GM23338 (cell line): ENCODE measurements at places on chromosomes 3 and 15. TPM values are rescaled to one million over a fixed set of nuclear protein-coding genes. Genes with fewer than 3 reads are reported as not detected.
A peak's percentile ranks its signal among the peaks of the same experiment; 100 is the strongest.

- no peak for DNase-seq
Observed at GRCh38 chr3:128994581-128995546, 988 bp upstream of the CFAP92 start.

Gene ADGRG7
- total RNA-seq: not detected in 2 replicates

Gene LXN
- 5.5 and 5.6 TPM in 2 replicates for total RNA-seq

- DNase-seq: peak; percentile 86
Observed at GRCh38 chr15:32029862-32030781, at the start of gene CHRNA7. CHRNA7 (plus strand) TSS chr15:32030515; CDS start chr15:32030595, 80 bp downstream.

Gene AGTR1
- 0.35 TPM in 1 of 2 replicates, not detected in the other for total RNA-seq

GRCh38 chr3:188149587-188149986 lies 4.4 kb upstream of the LPP start:
- DNase-seq: no peak

Gene SPSB4
- 20.1 and 25.9 TPM in 2 replicates for total RNA-seq

Gene LYZL4
- not detected in 2 replicates for total RNA-seq

DNA sequence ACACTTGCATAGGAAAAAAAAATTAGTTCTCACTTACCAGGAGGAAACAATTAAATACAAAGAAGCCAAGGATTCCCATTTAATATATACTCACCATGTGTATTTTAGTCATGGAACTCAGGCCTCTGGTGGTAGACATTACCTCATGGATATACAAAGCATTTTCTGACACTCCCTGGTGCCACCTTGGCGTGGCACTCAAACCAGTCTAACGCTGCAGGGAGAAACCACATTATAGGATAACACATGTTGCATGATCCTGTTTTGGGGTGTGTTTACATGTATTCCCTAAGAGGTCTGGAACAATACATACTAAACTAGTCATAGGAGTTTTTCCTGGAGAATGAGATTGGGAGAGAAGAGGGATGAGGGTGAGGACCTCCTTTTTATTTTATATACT lies 5.9 kb upstream of the RTF1 start:
- DNase-seq: no peak

Gene TUSC7
- not detected in 2 replicates for total RNA-seq

- DNase-seq: peak; percentile 58
Observed at GRCh38 chr3:182259579-182259978, 533.7 kb upstream of the ATP11B start.

DNA sequence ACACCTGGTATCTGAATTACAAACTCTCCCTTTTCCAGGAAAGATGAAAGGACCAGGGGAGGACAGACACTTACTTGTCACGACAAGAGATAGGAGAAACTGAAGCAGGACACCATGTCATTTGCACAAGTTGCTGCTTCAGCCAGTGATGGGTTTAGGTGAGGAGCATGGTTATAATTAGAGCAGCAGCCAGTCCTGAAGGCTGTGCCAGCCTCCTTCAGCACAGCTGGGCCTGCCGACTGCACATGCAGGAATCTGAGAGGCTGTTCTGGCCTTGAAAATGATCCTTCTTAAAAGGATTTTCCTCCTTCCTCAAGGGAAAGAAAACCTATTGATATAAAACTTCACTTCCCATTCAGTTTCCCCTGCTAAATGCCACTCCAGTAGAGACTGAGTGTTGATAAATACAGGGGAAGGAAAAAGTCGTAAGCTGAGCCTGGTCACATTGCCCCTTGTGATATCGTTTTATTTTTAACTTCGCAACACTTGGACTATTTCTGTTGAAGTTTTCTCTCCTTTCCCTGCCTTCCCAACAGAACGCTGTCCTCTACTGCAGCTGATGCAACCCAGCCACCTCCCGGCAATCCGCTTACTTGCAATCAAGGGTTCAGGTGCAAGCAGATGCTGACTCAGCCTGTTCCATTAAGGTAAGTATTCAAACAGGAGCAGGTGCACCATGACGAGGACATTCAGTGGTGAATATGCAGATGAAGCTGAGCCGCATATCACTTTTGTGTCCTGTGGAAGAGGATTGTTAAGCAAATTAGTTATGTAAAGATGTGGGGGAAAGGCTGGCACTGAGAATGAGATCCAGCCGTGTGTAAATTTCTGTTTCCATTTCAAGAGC lies at the start of gene FBXO40:
FBXO40 (plus strand) TSS at position 524 of the 847 bp plus-strand sequence. CDS start 27,197 bp downstream, outside the sequence.
- DNase-seq: peak; percentile 99

DNA sequence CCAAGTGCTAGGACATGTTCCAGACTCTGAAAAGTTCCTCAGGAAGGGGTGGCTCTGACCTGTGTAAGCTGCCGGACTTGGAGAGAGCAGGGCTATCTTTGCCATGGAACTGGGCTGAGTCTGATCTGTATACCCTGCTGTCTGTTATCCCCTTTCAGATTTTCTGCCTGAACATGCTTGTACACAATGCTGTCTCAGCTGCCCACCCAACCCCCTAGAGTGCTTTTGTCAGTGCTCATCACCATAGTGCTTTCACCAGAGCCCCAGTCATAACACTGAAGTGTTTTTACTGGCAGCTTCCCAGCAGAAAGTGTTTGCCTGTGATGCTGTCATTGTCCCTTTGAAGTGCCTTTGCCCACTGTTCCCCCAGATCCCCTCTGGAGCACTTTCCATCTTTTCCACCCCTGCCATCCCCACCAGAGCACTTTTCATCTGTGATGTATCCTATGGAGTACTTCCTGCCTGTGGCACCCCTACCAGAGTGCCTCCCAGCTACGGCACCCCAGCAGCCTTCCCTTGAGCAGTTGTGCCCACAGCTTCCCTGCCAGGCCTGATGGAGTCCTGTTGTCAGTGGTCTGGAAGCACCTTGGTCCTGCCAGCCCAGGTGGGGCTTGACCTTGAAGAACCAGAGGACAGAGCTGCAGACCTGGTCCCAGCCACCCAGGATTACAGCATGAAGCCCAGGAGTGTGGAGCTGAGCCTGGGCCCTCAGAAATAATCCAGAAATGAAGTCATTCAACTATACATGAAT lies 397.7 kb downstream of the DIPK2A start:
- DNase-seq: no peak

- DNase-seq: no peak
Observed at GRCh38 chr3:72247126-72247525, 462.2 kb upstream of the PROK2 start.

DNA sequence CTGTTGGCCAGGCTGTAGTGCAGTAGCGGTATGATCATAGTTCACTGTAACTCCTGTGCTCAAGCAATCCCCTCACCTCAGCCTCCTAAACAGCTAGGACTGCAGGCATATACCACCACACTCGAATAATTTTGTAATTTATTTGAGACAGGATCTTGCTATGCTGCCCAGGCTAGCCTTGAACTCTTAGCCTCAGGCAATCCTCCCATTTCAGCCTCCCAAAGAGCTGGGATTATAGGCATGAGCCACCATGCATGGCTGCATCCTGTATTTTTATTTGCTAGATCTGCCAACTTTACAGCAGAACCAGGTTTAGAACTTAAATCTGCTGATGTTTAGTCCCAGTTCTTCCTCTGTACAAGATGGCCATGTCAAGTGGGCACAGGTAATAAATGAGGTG lies 69.6 kb downstream of the ERC2 start:
- no peak for DNase-seq

DNA sequence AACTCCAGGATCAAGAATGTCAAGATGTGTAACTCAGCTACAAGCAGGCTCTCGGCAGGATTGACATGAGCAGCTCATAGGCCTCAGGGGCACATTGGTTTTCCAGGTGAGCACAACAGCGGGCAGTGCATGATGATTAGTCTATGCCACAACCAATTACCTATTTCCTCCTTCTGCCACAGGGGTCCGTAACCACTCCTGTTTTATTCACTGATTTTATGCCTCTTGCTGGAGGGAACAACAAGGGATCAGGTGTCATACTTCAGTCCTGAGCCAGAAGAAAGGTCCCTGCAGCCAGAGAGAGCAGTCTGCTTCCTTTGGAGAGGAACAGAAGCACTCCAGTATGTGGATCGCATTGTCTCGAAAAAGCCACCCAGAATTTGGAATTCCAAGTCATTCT lies 35.1 kb upstream of the PTPRG start:
- DNase-seq: no peak

- DNase-seq: peak; percentile 70
Observed at GRCh38 chr3:79517766-79518413, 249.9 kb downstream of the ROBO1 start.

Gene NR2E3
- total RNA-seq: 0.62 and 1.3 TPM in 2 replicates

DNA sequence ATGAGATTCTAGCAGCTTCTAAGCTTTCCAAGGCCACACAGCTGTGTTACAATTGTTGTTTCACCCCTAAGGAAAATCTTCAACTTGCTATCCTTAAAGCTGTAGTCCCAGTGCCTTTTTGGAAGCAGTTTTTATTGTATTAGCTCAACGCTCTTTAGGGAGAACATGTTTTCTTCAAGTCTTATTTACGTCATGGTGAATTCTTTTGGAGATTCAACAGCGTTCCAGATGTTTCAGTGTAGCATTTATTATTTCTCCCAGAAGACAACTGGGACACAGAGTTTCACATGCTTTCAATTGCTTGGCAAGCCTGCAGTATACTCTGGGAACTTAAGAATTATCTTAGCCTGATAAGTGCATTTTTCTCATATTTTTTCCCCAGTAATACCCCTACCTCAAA lies 888.3 kb downstream of the PLOD2 start:
- DNase-seq: no peak

GRCh38 chr3:136385457-136385856 lies 135.3 kb downstream of the PCCB start:
- no peak for DNase-seq

GRCh38 chr3:150319900-150320299 lies 88.2 kb upstream of the TSC22D2 start:
- no peak for DNase-seq

GRCh38 chr15:60798821-60799220 lies 319.9 kb upstream of the ICE2 start:
- no peak for DNase-seq

Gene INSYN1
- total RNA-seq: 4.5 and 14.2 TPM in 2 replicates

DNA sequence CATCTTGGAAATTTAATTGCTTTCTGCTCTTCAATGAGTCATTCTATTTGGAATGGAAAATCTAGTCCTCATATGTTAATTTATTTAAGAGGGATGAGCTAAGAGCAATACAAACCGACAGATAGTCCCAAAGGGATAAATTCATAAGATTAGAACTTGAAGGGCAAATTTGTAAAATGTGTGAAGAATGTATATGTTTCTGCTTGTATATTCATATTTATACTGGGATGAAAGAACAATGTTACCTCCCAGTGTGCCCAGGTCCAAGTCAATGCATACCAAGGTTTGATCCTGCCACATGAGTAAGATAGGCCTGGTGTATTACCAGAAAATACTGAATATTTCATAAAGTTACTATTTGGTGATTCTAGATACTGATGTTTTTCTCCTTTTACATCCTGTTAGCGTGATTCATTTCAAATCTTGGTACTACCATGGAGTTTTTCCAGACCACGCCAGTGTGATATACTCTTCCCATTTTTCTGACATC lies 255.6 kb upstream of the SEMA6D start:
- DNase-seq: no peak

Gene PPP1R14D
- total RNA-seq: not detected in 2 replicates

- no peak for DNase-seq
Observed at GRCh38 chr3:71088019-71088708, 495.4 kb downstream of the FOXP1 start.

DNA sequence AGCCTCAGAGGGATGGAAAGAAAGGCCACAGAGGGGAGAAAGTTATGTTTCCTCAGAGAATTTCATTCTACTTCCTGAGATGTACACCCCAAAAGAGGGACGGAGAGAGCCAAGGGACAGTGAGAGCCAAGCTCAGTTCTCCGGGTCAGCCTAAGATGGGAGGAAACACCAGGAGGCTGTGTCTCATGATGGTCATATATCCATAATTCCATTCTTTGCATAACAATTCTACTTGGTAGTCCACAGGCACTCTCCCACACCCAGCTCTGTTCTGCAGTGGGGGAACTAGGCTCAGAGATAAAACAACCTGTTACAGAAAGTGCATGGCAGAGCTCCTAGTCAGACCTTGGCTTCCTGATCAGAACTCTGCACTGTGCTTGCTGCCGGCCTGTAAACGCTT lies 54.4 kb downstream of the WDR76 start:
- no peak for DNase-seq

- DNase-seq: no peak
Observed at GRCh38 chr3:72344236-72344635, 504.0 kb downstream of the SHQ1 start.

- DNase-seq: peak; percentile 62
Observed at GRCh38 chr15:24819680-24820079, 135.1 kb upstream of the SNRPN start.

Gene C3orf22
- total RNA-seq: not detected in 2 replicates

Gene ARNT2
- total RNA-seq: 11.6 and 12.0 TPM in 2 replicates

Gene DPPA2
- total RNA-seq: 9.3 and 14.3 TPM in 2 replicates

DNA sequence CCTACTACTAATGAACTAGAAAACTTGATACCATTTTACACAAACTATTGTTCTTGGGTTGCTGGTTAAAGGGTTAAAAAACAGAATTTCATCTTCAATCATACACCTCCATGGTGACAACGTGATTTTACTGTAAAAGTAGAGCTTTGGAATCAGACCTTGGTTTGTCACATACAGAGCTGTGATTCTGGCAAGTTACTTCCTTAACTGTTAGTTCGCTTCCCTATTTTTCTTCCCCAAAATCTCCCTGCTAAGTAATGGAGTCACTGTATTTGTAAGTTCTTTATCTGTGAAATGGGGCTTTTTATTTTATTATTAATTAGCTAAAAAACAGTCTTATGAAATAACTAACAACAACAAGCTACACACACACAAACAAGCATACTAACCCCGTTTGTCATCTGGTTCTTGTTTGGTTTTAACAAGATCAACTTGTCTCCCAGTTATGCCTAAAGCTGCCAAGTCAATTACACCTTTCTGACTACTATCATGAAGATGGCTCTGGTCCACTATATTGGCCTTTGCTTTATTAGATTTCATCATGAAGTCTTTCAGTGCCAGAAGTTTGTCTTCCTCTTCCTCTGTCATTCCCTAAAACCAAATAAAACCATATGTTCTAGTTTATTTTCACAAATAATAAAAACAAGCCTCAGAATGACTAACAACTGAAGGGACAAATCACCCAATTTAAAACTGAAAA lies 38.6 kb downstream of the PIK3R4 start:
- DNase-seq: no peak

GRCh38 chr3:192570821-192571791 lies 156.2 kb downstream of the FGF12 start:
- no peak for DNase-seq
